ENCODE measurements at places on chromosomes 11 and 22.

GRCh38 chr11:117316197-117316961 is at the start of gene BACE1:
Gene BACE1 (minus strand): TSS chr11:117316256. CDS start chr11:117315795, 461 bp downstream.
- peak; percentile 62 for DNase-seq

DNA sequence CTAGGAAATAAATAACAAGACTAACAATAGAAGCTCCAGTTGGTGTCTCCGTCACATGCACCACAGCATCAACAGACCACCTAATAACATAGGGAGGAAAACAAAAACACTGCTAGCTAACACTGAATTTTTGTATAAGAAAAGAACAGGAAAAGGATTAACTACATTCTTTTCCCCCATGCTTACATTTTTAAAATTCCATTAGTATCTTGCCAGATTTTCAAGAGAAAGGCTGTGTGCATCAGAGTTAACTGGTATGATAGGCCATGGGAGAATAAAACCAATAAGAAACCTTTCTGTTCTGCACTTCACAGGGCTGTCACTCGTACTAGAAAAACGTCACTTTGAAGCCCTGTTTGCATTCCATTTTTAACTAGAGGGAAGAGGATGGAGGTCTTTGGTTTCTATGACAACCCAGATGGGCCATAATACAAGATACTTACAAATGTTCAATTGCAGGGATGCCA is 79.0 kb downstream of the LARGE2 start:
- DNase-seq, result no peak

- DNase-seq, result no peak
These were observed 27.3 kb upstream of the NFAM1 start for GRCh38 chr22:42459287-42460063.

DNA sequence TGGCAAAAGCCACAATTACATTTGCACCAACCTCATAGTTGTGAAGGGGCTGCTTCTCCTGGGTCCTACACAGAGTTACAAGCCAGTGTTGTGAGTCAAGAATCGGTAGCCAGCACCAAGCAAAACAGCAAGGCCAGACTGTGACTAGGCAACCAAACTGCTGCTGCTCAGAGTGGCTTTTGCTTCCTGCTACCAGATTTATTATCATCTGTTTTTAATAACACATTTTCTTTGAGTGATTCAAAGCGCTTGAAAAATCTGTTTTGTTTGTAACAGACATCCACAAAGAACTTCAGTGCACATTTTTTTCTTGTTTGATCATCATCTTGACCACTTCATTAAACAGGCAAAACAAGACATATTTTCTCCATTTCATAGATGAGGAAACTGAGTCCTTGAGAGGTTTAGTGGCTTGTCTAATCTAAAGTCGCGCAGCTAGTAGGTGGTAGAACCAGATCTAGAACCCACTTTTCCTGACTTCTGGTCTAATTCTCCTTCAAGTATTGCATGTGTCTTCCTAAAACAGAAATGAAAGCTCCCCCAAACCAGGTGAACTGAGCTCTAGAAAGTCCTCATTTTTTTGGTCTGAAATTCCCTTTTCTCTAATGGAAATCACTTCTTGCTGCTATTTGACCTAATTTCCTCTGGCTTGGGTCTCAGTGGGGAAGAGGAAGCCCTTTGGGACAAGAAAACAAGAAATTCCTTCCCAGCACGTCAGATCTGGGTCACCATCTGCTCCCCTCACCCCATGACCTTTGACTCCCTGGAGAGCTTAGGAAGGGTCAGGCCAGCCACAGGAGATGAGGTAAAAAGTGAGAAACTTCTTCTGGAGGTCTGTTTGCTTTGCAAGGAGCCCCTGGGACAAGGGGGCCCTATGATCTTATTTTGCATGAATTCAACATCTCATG is 39.9 kb downstream of the CWC15 start:
- no peak for DNase-seq

- no peak for DNase-seq
These were observed 149.6 kb upstream of the OPCML start for GRCh38 chr11:133681901-133682300.

DNA sequence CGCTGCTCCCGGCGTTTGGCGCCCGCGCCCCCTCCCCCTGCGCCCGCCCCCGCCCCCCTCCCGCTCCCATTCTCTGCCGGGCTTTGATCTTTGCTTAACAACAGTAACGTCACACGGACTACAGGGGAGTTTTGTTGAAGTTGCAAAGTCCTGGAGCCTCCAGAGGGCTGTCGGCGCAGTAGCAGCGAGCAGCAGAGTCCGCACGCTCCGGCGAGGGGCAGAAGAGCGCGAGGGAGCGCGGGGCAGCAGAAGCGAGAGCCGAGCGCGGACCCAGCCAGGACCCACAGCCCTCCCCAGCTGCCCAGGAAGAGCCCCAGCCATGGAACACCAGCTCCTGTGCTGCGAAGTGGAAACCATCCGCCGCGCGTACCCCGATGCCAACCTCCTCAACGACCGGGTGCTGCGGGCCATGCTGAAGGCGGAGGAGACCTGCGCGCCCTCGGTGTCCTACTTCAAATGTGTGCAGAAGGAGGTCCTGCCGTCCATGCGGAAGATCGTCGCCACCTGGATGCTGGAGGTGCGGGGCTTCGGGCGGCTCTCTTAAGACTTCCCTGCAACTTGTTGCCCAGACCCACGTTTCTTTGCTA is at the start of gene CCND1:
TSS of gene CCND1 (plus strand) at position 162 of the 587 bp plus-strand sequence. CDS start at position 320, 158 bp downstream.
- DNase-seq, result no peak

DNA sequence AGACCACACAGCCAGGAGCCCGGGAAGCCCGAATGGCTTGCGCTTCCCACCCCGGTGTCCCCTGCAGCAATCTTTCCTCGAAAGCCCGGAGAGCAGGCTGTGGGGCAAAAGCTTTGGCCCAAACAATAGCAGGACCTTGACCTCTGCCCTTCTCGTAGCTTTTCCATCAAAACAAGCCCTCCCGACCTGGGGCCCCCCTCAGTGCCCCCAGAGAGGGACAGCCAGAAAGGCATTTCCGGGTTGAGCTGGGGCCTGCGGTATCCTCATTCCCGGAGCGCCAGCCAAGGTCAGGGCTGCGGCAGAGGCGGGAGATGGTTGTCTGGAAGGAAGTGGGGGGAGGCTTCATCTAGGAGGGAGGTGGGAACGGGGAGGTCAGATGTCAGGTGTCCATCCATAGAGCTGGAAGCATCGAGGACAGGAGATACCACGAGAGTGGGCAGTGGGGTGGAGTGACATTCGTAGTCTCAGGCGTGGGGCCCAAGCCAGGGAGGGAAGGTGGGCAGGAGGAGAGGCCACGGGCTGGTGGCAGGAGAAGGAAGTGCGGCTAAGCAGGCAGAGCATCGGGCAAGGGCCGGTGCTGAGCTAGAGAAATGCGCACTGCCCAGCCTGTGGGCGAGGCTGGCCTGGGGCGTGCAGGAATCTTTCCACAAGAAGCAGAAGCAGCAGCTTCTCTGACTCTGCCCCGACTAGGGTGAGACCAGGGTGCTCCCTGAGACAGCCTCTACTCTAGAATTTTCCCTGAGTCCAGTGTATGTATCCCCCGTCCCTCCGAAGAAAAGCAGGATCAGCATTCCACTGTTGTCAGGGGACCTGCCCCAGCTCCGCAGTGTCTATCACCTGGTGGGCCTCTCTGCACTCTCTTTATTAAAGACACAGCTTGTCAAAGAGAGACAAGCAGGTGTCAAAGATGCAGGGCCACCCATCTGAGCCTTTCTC is 14.3 kb downstream of the PDGFB start:
- DNase-seq, result no peak

DNA sequence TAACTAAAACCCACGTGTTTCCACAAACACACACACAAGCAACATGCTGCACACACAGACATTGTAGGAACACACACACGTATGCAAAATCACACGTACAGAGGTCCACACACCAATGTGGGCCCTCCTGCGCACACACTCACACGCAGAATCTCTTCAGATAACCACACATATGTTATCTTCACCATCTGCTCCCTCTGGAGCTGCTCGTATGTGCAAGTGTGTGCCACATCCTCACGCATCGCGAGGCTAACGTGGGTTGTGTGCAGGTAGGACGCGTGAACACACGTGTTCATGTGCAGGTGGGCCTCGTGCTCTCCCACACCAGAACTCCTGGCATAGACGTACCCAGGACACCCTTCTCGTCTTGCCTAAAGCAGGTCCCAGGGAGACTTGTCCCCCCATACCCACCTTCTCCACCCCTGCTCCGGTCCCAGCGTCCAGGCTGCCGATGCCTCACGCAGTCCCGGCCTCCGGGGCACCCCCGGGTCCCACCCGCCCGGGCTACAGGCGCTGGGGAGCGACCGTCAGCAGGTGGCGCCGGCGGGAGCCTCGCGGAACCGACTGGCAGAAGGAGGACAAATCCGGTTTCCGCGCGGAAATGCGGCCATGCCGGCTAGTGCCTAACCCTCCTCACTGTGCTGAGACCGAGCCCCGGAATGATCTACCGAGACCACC is 10.3 kb upstream of the IGSF9B start:
- no peak for DNase-seq

DNA sequence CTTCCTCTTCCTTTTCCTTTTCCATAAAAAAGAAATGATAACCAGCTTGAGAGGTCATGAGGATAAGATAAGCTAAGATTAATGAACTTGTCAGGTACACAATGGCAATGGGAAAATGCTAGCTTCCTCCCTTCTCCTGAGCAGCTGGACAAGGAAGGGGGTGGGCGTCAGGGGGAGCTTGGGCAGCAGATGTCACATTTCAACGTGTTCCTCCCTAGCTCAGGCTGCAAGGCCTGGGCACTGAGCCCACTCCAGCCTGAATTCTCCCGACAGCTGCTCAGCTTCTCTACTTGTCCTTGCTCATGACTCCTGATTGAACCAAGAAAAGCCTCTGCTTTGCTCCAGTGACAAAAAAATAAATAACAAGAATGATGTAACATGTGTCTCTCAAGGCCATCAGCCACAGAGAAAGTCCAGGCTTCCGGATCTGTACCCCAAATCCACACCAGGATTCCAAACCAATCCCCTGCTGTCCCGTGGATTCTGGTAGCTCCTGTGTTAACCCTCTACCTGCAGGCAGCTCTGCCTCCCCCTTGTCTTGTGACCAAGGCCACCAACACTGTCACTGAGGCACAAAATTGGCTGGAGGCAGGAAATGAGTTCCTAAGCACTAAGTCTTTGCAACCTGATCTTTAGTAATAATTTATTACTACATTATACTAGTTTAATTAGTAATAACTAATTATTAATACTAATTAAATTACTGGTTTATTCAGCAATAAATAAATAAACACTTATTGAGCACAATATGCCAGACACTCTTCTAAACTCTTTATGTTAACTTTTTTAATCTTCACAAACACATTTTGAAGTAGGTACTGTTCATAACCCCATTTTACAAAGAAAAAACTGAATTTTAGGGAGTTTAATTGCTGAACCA is 146.5 kb downstream of the CCDC34 start:
- DNase-seq, result no peak

- no peak for DNase-seq
These were observed 470.9 kb downstream of the ETS1 start for GRCh38 chr11:128116447-128116846.

- no peak for DNase-seq
These were observed 36.9 kb downstream of the CPT1A start for GRCh38 chr11:68804786-68805185.

DNA sequence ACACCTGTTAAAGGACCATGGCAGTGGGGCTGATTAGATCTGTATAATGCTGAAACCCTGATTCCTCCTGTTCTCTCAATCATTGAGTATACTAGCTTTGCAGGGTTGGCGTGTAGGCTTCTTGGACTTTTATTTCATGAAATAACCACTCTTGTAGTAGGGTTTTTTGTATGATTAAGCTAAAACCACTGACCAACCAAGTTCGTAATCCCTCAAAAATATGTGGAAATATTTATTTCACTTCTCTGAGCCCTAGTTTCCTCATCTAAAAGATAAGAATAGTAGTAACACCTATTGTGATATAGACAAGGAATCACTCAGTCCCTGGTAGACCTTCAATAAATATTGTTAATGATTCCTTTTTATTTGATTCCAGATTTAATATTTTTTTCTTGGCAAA is 4.2 kb downstream of the API5 start:
- no peak for DNase-seq

- no peak for DNase-seq
These were observed 16.9 kb downstream of the CSNK1E start for GRCh38 chr22:38300197-38300945.

GRCh38 chr22:49792107-49792506 is 35.6 kb downstream of the BRD1 start:
- DNase-seq, result no peak

DNA sequence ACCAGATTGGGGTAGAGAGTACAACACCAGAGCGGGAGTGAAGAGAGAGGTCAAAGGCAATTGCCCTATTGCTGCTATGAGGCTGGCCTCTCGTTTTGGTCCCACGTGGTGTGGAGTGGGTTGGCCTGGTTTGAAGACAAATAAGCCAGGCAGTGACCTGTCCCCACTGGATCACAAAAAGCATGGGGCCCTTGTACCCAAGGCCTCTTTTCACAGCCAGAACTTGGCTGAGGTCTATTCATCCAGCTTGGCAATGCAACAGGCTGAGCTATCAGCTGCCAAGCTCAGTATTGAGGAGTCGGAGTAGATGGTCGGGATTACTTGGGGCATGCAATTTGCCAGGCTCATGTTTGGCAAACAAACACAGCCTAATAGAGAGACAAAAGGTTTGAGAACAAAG is 19.2 kb upstream of the GALNT18 start:
- no peak for DNase-seq

- peak; percentile 43 for DNase-seq
These were observed 540.5 kb downstream of the DLG2 start for GRCh38 chr11:85086504-85087284.

DNA sequence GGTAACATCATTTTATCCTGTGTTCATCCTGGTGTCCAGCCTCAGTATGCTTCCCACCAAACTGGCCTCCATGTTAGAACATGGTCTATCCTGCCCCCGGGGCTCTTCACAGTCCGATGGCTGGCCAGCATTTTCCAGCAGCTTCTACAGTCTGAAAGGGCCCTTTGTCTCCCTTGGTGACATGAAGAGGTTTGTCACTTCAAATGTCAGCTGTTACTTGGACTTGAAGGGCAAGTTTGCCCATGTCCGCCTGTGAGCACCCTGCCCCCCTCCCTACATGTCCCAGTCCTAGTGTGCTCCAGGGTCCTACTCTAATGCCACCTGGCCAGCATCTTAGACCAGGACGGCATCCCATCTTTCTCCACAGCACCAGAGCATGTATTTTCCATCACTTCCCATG is 24.7 kb downstream of the PATZ1 start:
- DNase-seq, result no peak

- DNase-seq, result no peak
These were observed 51.5 kb upstream of the RPS13 start for GRCh38 chr11:17129003-17129402.

DNA sequence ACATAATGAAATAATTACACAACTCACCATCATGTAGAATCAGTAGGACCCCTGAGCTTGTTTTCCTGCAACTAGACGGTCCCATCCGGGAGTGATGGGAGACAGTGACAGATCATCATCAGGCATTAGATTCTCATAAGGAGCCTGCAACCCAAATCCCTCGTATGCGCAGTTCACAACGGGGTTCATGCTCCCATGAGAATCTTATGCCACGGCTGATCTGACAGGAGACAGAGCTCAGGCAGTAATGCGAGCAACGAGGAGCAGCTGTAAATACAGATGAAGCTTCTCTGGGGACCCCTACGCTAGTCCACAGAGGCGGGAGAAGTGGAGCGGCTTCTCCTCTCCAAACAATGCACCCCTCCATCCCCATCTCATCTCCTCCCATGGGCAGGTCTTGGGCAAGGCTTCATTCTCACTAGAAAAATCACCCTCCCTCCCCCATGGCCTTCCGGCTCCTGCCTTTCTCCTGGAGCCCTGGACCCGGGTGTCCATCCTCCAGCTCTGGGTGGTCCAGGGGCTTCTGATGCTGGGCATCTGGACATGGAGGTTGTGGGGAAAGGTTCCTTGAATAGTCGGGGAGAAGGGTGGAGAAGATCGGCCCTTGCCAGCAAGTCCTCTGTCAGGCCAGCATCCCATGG is 16.2 kb upstream of the RAC2 start:
- no peak for DNase-seq

GRCh38 chr11:69471729-69472540 is 9.5 kb upstream of the LINC01488 start:
- DNase-seq, result no peak

All from NCI-H1048 (cell line).